Cortex of kidney (tissue), 1 donor: ENCODE measurements at places on chromosomes 6 and 20.

- no peak for DNase-seq
These were observed 199.3 kb downstream of the RNGTT start for GRCh38 chr6:88764081-88764480.

DNA sequence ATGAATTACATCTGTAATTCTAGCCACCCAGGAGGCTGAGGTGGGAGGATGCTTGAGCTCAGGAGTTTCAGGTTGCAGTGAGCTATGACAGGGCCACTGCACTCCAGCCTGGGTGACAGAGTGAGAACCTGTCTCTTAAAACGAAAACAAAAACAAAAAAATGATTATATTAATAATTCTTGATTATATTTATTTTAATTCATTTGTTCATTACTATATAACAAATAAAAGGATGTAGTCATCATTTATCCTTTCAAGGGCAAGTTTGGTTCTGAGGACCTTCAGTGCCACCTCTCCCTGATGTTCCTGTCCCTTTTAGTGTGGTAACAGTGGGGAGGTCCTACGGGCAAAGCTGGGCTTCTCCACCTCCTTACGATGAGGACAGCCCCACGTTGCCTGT is 167.1 kb upstream of the SCGN start:
- DNase-seq = no peak

- DNase-seq = no peak
These were observed 74.6 kb upstream of the RNF24 start for GRCh38 chr20:4089756-4090487.

DNA sequence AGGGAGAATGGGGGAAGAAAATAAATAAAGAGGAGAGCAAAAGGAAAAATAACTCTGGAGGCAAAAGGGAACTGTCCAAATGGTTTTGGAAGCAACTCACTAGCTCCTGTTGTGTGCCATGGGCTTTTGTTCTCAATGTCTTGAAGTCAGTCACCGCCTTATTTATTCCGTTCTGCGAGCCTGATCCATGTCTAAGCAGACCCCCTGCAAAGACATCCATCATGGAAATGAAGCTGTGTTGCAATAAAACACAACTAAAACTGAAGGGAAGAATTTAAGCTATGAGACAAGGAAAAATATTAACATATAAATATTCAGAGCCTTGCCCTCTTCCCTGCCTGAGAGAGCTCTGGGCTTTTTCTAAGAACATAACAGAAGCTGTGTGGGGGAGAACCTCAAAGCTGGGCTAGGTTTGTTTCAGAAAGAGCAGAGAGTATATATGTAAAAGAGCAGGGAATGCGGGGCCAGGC is 373.2 kb upstream of the CNR1 start:
- no peak for DNase-seq

- no peak for DNase-seq
These were observed 775 bp upstream of the TTLL2 start for GRCh38 chr6:167324111-167324510.

DNA sequence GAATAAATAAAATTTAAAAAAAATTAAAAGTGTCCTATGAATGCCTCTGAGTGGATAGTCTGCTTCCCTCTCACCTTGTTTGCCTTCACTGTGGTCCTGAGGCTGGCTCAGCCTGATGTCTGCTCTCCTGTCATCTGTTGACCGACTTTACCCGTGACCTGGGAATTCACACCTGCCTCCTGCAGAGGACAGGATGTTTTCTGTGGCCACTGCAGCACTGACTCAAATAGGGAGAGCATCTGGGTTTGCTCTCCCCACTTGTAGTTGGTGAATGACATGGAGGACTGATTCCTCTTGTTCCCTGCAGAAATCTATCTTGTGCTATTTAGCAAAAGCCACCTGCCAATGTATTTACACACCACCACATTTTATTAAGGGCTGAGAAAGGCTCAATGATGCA is 52.4 kb upstream of the ERVFRD-1 start:
- DNase-seq = no peak

GRCh38 chr6:157754351-157754750 is 68.7 kb upstream of the SNX9 start:
- DNase-seq = no peak

GRCh38 chr6:2118136-2118535 is 127.3 kb downstream of the GMDS start:
- no peak for DNase-seq

- DNase-seq = no peak
These were observed 51.1 kb downstream of the MYO6 start for GRCh38 chr6:75800133-75800532.

DNA sequence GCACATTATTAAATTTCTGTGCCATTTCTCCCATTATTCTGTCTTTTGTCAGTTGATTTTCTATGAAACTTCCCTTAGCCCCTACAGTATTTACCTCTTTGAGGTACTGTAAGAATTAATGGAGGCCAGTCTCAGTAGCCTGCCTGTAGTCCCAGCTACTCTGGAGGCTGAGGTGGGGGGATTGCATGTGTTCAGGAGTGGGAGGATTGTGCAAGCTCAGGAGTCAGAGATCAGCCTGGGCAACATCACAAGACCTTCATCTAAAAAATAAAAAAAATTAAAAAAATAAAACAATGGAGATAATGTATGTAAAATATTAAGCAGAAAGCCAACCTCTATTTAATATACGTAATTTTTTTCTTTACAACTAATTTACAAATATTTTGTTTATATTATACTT is 77.8 kb downstream of the OR2B2 start:
- DNase-seq = no peak

DNA sequence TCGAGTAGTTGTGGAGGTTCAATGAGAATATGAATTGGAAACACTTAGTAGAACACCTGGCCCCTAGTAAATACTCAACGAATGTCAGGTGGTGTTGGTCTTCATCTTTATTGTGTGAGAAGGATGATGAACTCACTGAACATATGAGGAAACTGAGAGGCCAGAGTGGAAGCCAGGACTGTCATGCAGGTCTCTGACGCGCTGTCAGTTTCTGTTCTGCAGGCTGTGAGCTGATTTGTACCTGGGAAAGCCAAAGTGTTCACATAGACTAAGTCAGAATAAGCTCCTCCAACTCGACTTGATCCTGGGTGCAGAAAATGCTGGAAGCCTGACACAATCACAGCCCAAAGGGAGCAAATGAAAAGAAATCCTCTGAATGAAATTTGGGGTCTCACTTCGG is 222.2 kb downstream of the LY86 start:
- no peak for DNase-seq

DNA sequence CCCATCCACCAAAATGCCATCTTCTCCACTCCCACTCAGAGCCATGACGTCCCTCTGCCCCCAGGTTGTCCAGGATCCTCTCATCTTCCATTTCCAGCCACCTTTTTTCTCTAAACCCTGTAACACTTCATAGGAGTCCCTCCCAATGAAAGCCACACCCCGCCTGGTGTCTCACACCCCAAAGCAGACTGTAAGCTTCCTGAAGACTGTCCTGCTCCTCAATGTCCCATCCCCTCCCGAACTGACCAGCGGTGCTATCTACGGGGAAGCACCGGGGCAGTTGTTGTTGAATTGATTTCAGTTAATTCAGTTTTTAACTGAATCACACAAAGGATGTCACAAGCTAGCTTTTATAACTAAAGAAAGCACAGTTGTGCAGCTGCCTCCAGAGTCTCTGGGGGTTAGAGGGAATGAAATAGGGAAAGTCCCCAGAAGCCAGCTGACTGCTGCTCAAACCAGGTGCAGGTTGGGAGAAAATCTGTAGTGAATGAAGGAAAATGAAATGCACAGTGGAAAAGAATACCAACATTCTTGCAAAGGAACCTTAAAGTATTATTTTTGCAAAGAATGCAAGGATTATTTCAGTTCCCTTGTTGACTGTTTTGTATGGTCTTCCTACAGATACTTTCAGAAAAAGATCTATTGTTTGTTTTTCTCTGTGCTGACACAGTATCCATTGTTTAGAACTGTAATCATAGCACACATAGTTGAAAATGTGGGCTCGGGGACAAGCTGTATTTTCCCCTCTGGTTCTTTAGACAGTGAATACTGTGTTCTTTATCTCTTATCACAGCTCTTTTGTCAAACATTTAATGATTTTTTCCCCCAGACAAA is 222.6 kb upstream of the QKI start:
- no peak for DNase-seq

DNA sequence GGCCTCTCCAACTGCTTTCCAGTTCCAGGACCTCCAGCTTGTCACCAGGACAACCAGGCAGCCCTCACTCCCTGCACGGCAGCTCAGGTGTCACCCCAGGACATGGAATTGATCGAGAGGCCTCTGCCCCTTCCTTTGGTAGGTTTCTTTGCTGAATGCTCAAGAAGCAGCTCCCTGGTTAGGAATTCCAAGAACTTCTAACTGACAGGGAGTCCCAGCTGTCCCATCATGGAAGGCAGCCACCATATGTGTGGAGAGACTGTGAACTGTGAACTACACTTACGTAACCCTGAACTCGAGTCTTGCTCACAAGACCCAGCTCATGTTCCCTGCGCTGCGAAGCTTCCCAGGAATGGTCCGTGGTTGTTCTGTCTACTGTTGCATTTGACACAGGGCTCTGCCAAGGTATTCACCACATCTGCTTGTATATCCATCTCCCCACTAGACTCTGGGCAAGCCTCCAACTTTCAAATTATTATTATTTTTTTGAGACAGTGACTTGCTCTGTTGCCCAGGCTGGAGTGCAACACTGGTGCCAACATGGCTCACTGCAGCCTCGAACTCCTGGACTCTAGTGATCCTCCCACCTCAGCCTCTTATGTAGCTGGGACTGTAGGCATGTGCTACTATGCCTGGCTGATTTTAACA is 35.7 kb downstream of the MGME1 start:
- DNase-seq = no peak

DNA sequence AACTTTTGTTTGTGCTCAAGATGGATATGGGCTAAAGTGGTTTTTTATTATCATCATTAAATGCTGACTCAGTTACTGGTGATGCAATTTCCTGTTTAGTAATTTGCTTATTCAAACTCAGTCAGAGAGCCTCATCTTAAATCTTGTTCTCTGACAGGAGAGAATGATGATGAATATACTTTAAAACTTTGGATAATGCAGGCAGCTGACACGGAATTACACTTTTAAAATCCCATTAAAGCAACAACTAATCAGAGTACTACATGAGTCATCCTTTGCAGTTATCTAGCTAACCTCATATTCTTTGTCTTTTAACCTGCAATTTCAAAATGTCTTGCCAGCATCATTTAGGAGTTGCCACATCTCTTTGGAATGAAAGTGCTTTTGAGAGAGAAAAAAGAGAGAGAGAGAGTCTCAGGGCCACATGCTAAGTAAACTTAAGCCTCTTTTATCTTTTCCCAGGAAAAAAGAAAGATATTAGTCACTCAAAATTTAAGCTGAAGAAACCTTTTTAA is 9.2 kb upstream of the C6orf141 start:
- no peak for DNase-seq

DNA sequence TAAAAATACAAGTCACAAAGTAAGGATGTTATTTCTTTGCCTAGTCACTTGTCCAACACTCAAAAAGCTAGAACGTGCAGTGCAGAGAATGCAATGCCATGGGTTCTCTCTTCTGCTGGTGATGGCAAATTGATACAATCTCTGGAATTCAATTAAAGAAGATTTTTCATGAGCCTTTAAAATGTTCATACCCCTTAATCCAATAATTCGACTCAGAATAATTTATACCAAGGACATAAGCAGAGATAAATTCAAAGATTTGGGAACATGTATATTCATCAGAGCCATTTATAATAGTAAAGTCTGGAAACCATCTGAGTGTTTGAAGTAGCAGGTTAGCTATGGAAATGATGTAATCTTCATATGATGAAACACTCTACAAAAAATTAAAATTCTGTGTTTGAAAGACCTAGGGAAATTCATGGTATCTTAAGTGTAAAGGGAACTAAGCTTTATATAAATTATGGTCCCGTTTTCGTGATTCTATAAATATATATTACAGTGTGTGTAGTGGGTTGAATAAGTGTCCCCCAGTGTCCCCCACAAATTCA is 2.8 kb upstream of the AGPAT4 start:
- DNase-seq = no peak

- no peak for DNase-seq
These were observed 531.2 kb downstream of the TFAP2B start for GRCh38 chr6:51349857-51350256.

GRCh38 chr20:23294166-23294565 is 56.4 kb upstream of the NXT1 start:
- no peak for DNase-seq

GRCh38 chr6:118525913-118526780 is 21.9 kb upstream of the PLN start:
- no peak for DNase-seq

- no peak for DNase-seq
These were observed 49.1 kb downstream of the NFATC2 start for GRCh38 chr20:51493346-51493791.

DNA sequence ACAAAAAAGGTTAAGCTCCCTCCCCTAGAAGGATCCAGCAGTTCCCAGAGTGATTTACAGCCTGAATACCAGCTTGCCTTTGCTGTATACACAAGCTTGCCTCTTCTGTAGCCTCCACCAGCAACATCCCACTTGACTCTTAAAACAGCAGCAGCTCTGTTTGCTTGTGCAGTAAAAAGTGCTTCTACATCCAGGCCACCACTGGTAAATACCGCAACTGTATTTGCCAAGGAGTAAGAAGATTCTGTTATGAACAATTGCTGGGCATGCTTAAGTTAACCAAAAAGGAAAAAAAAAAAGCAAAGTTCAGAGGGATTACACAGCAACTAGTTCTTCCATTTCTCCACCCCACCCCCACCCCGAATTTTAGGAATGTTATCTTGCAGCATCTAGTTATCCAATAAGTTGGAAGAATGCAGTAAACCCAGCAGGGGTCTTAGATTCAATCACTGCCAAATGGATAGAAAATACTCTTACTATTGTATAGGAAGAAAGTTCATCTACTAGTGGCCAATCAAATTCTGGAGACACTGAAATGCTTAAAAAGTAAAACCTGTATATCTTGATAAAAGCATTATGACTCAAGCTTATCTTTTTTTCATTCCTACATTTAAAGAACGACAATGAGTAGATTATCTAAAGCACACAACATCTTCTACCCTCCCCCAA is 4.8 kb downstream of the SALL4 start:
- no peak for DNase-seq

DNA sequence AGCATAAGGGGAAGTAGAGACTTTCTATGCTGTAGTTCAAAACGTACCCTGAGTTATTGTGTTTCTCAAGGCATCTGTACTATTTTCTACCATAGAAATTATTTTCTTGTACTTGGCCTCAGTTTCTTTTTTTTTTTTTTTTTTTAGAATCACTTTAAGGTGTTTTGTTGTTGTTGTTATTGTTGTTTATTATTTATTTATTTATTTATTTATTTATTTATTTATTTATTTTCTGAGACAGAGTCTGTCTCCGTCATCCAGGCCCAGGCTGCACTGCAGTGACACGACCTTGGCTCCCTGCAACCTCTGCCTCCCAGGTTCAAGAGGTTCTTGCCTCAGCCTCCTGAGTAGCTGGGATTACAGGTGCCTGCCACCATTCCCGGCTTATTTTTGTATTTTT is 179.1 kb downstream of the GRIK2 start:
- no peak for DNase-seq
